Thoracic aorta (tissue), 2 donors: ENCODE measurements at places on chromosomes 1 and 21. TPM values are rescaled to one million over a fixed set of nuclear protein-coding genes. Genes with fewer than 3 reads are reported as not detected.

DNA sequence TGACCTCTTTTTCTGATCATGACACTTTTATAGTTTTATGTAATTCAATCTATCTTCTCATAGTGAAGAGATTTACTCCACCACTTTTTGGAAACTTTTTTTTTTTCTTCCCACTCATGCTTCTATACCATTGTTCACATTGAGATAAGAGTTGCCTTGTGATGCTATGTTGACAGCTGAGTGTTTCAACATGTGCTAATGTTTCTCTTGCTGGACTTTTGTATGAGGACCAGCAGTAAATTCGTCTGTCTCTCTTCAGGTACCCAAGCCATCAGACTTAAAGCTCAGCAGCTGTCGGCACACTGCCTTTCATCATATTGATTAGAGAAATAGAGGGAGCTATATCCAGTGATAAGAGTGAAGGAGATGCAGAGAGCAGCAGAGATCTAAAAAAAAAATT is 227.0 kb downstream of the GRIK1 start:
- DNase-seq, result no peak
- H3K27me3 ChIP-seq, result no peaks in the 10 kb centered on the region
- H3K27ac ChIP-seq, result no peak overlapping the region
- no peaks in the 10 kb centered on the region for H3K36me3 ChIP-seq

CELA3A gene
- total RNA-seq, result 2.0 TPM

LAPTM5 gene
- 91.0 TPM for total RNA-seq

FRRS1 gene
- 6.1 TPM for total RNA-seq

ALDH4A1 gene
- 24.2 TPM for total RNA-seq

DNA sequence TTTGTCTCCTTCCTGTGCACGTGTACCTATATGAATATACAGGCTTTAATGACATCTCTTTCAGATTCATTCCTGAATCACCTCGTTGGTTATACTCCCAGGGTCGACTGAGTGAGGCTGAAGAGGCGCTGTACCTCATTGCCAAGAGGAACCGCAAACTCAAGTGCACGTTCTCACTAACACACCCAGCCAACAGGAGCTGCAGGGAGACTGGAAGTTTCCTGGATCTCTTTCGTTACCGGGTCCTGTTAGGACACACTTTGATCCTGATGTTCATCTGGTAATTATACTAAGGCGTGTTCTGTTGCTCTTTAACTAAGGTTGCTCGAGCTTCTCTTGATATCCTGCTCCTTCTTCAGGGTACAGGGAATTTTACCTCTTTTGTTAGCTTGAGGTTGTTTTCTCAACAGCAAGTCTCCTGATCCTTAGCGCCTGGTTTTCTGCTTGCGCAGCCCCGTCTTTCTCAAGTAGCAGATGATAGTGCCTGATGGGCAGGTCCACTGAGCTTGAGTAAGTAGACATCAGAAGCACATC is 55.1 kb downstream of the SLC22A15 start:
- H3K4me1 ChIP-seq, result no peaks in the 10 kb centered on the region
- peaks cover 37% of the 10 kb centered on the region for H3K36me3 ChIP-seq
- no peak overlapping the region for H3K4me3 ChIP-seq
- no peak overlapping the region for H3K27ac ChIP-seq
- no peak for DNase-seq
- H3K27me3 ChIP-seq, result no peaks in the 10 kb centered on the region

GRCh38 chr1:185666582-185666981 is 67.6 kb upstream of the HMCN1 start:
- no peaks in the 10 kb centered on the region for H3K36me3 ChIP-seq
- DNase-seq, result no peak
- H3K27me3 ChIP-seq, result no peaks in the 10 kb centered on the region
- no peak overlapping the region for H3K27ac ChIP-seq
- no peak overlapping the region for H3K4me3 ChIP-seq
- H3K4me1 ChIP-seq, result no peaks in the 10 kb centered on the region

DNA sequence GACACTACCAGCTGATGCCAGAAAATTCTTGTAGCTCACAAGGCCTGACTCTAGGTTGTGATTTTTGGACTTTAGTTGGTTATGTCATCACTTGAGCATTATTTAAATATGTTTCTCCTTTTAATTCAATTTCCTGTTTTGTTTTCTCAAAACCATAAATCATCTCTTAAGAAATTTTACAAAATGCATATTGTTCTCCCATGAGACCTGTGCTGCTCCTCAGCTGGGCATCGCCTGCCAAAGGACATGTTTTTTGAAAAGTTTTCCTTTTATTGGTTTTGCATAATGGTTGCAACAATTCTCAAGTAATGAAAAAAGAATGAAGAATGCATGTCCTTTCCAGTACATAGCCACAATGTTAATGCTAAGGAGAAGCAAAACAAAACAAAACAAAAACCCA is 204.7 kb upstream of the LYPLAL1 start:
- no peaks in the 10 kb centered on the region for H3K36me3 ChIP-seq
- DNase-seq, result no peak
- H3K4me3 ChIP-seq, result no peak overlapping the region
- no peak overlapping the region for H3K27ac ChIP-seq
- H3K4me1 ChIP-seq, result no peaks in the 10 kb centered on the region

DNA sequence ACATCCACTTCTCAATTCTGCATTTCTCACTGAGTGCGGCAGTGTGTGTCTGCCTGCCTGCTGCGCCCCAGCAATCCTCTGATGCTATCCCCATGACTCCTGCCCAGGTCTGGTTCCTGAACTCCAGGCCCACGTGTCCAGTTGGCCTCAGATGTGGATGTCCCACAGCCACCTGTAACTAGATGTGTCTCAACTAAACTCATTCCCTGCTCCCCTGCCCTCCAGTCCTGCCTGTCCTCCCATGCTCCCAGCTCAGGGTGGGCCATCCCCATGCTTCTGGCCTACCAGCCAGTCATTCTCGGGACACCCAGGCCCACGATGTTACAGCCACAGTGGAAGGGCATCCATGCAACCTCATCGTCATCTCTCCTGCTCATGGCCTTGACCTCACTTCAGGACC is 76.8 kb downstream of the STUM start:
- peaks cover 3% of the 10 kb centered on the region for H3K4me1 ChIP-seq
- no peaks in the 10 kb centered on the region for H3K36me3 ChIP-seq
- H3K27ac ChIP-seq, result no peak overlapping the region
- H3K4me3 ChIP-seq, result no peak overlapping the region
- no peak for DNase-seq
- no peaks in the 10 kb centered on the region for H3K27me3 ChIP-seq

- no peaks in the 10 kb centered on the region for H3K27me3 ChIP-seq
- no peak overlapping the region for H3K4me3 ChIP-seq
- H3K36me3 ChIP-seq, result no peaks in the 10 kb centered on the region
- no peak overlapping the region for H3K27ac ChIP-seq
- H3K4me1 ChIP-seq, result peaks cover 11% of the 10 kb centered on the region
- DNase-seq, result no peak
Observed at GRCh38 chr1:221888218-221888617, 146.3 kb upstream of the DUSP10 start.

- no peaks in the 10 kb centered on the region for H3K27me3 ChIP-seq
- peaks cover 70% of the 10 kb centered on the region for H3K36me3 ChIP-seq
- H3K27ac ChIP-seq, result peak overlapping the region; percentile 95
- no peak overlapping the region for H3K4me3 ChIP-seq
Observed at GRCh38 chr1:33331444-33332356, 10.8 kb upstream of the A3GALT2 start.

GRCh38 chr1:150487763-150488115 is 520 bp downstream of the TARS2 start:
- H3K27ac ChIP-seq, result peak overlapping the region; percentile 65
- H3K4me1 ChIP-seq, result peaks cover 6% of the 10 kb centered on the region
- H3K27me3 ChIP-seq, result no peaks in the 10 kb centered on the region
- peaks cover 6% of the 10 kb centered on the region for H3K36me3 ChIP-seq
- peak overlapping the region; percentile 84 for H3K4me3 ChIP-seq

CELA3B gene
- not detected for total RNA-seq

OPRD1 gene
- total RNA-seq, result not detected

NTRK1 gene
- total RNA-seq, result 0.81 TPM

GRCh38 chr1:4128616-4129015 is 228.5 kb upstream of the C1orf174 start:
- no peak overlapping the region for H3K4me3 ChIP-seq
- H3K4me1 ChIP-seq, result no peaks in the 10 kb centered on the region
- no peaks in the 10 kb centered on the region for H3K27me3 ChIP-seq
- no peaks in the 10 kb centered on the region for H3K36me3 ChIP-seq

GJA8 gene
- not detected for total RNA-seq

UBASH3A gene
- 1.2 TPM for total RNA-seq

DNA sequence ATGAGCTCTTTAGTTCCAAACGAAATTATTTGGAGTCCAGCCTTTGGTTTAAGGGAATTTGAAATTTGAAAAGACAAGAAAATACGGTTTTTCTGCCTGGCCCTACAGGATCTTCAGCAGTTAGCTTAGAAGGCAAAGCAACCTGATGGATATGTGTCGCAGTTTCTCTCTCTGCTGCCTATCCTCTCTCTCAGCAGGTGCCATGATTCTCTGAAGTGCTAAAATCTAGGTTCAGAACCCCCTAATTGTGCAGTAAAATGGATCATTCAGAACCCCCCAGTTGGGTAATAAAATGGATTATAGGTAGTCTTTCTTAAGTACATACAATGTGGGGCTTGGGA is 446 bp upstream of the DEPDC1 start:
- H3K27me3 ChIP-seq, result no peaks in the 10 kb centered on the region
- no peak overlapping the region for H3K27ac ChIP-seq
- no peak for DNase-seq
- peaks cover 5% of the 10 kb centered on the region for H3K4me1 ChIP-seq
- no peaks in the 10 kb centered on the region for H3K36me3 ChIP-seq
- H3K4me3 ChIP-seq, result peak overlapping the region; percentile 86

GRCh38 chr21:42508371-42508770 is 5.3 kb upstream of the SLC37A1 start:
- no peaks in the 10 kb centered on the region for H3K36me3 ChIP-seq
- H3K4me3 ChIP-seq, result no peak overlapping the region
- no peak for DNase-seq
- H3K4me1 ChIP-seq, result no peaks in the 10 kb centered on the region

DNA sequence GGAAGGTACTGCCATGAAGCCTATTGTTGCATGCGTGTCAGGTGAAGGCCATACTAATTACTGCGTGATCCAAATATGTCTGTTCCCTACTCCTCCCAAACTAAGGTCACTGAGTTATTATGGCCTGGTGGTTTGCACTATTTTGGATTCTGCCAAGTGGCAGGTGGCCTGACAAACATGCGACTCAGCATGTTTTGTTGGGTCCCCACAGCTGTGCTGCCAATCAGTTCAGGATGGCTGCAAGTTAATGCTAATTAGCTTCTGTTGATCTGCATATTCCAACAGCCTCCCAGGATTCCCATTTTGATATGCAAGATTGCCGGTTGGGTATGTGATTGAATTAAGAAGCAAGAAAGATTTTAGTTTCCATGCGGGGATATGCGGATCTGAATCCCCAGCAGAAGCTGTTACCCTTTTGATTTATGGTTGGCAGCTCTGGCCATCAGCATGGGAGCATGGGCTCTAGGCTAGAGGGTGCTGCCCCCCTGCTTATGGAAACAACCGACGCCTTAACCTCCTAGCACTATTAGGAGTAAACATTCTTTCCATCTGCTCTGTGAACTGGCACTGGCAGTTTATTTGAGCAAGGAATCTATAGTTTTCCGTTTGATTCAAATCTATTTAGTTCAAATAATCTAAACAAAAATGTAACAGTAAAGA is 429.8 kb upstream of the C1orf87 start:
- no peaks in the 10 kb centered on the region for H3K27me3 ChIP-seq
- peaks cover 23% of the 10 kb centered on the region for H3K4me1 ChIP-seq
- H3K4me3 ChIP-seq, result no peak overlapping the region
- DNase-seq, result no peak

GRCh38 chr1:33388805-33389771 is 41.8 kb downstream of the PHC2 start:
- no peak overlapping the region for H3K4me3 ChIP-seq
- peaks cover 30% of the 10 kb centered on the region for H3K4me1 ChIP-seq
- H3K27ac ChIP-seq, result peak overlapping the region; percentile 36
- DNase-seq, result no peak
- no peaks in the 10 kb centered on the region for H3K27me3 ChIP-seq

CTSS gene
- 82.6 TPM for total RNA-seq

CFAP107 gene
- not detected for total RNA-seq

GRCh38 chr1:157429601-157430240 is 122.6 kb downstream of the FCRL5 start:
- no peaks in the 10 kb centered on the region for H3K4me1 ChIP-seq
- no peak overlapping the region for H3K27ac ChIP-seq
- DNase-seq, result no peak
- no peaks in the 10 kb centered on the region for H3K27me3 ChIP-seq
- no peak overlapping the region for H3K4me3 ChIP-seq
- no peaks in the 10 kb centered on the region for H3K36me3 ChIP-seq

DNA sequence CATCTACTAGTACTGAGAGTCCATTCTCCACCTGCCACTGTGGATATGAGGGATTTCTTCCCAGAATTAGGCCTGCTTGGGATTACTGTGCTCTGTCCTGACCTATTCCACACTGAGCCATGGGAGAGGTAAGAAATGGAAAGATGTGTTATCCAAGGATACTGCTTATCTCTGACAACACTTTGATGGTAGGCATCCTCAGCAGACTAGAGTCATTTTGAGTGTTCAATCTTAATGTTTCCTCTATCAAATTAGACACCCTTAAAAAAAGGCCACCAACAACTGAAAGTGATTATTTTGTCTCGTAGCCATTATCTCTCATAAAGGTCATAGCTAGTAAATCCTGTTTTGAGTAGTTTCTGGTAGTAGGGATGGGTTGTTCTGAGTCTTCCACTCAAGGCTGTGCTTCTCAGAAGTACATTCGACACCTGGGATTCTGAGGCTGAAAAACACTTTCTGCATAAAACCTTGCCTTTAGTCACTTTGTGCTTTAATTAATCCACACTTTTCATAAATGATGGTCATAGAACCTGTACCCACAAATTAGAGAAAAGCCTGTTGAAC is 8.8 kb downstream of the ATPAF1 start:
- no peak overlapping the region for H3K4me3 ChIP-seq
- no peak for DNase-seq
- peaks cover 42% of the 10 kb centered on the region for H3K36me3 ChIP-seq
- no peak overlapping the region for H3K27ac ChIP-seq

TNFRSF4 gene
- 1.8 TPM for total RNA-seq

DNA sequence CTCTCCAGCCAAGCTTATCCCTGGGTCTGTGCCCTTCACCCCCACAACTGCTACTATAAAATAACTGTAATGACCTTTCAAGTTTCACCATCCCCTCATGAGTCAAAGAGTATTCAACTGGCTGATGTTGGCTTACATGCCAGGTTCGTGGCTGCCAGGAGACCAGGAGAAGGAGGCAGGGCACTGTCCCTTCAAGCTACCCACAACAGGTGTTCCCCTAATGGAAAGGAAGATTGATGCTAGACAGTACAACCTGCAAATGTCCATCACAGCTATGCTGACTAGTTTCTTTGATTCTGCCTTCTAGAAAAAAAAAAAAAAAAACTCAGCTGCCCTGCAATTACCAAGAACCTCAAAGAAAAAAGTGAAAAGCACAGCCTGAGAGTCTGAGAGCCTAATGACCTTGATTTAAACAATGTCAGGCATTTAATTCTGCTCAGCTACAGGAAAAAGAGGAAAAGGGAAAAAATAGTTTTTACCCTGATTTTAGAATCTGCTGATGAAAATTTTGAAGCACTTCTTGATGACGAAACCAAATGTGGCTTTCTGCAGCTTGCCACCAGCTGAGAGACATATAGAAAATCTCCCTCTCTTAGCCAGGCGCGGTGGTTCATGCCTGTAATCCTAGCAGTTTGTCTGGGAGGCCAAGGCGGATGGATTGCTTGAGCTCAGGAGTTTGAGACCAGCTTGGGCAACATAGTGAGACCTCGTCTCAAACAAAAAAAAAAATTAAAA is 82.7 kb upstream of the ROR1 start:
- no peaks in the 10 kb centered on the region for H3K36me3 ChIP-seq
- H3K27me3 ChIP-seq, result no peaks in the 10 kb centered on the region
- no peak for DNase-seq
- H3K4me3 ChIP-seq, result no peak overlapping the region
- H3K4me1 ChIP-seq, result peaks cover 18% of the 10 kb centered on the region
- peak overlapping the region; percentile 68 for H3K27ac ChIP-seq
